Progenitor cell of endocrine pancreas (in vitro differentiated cells): ENCODE measurements at places on chromosomes 1 and 21. TPM values are rescaled to one million over a fixed set of nuclear protein-coding genes. Genes with fewer than 3 reads are reported as not detected.

DNA sequence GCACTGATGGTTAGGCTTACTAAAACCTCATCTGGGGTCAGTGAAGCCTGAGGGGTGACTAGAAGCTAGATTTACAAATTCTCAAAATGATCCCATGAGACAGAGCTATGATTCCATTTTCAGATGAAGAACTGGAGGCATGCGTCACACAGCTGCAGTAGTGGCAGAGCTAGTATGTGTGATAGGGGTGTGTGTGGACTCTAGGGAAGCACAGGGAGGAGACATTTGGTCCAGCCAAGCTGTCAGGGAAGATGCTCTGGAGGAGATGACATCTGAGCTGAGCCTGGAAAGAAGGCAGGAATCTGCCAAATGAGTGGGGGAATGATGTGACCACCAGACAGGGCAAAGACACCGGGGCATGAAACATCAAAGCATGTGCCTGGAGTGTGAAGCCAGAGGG lies 12.0 kb upstream of the KCND3 start:
- H3K27ac ChIP-seq: no peak overlapping the region
- no peak for DNase-seq
- peaks cover 2% of the 10 kb centered on the region for H3K4me1 ChIP-seq
- H3K27me3 ChIP-seq: peaks cover 42% of the 10 kb centered on the region
- H3K36me3 ChIP-seq: no peaks in the 10 kb centered on the region

DNA sequence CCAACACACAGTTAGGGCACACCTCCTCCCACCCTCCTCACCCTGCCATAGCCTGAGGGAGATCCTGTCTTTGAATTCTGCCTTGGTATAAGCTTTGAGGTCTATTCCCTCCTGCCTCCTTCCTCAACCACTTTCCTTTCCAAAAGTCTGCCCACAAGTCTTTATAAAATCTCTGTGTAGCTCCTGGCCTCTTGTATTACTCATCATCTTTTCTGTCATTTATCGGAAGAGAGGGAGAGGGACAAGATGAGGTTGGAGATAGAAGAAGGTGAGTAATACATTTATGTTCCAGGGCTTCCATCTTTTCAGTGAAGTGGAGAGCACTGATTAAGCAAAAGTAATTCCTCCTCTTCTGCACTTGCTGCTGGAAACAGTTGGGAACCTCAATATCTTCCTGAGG lies 30.5 kb upstream of the EFCAB14 start:
- H3K27me3 ChIP-seq: no peaks in the 10 kb centered on the region
- no peak overlapping the region for H3K4me3 ChIP-seq
- no peak overlapping the region for H3K27ac ChIP-seq
- no peak for DNase-seq
- H3K4me1 ChIP-seq: peaks cover 4% of the 10 kb centered on the region
- H3K36me3 ChIP-seq: no peaks in the 10 kb centered on the region

- peak overlapping the region; percentile 79 for H3K27ac ChIP-seq
- H3K4me1 ChIP-seq: peaks cover 21% of the 10 kb centered on the region
- H3K4me3 ChIP-seq: peak overlapping the region; percentile 33
- H3K36me3 ChIP-seq: peaks cover 7% of the 10 kb centered on the region
These were observed 3.0 kb downstream of the RXFP4 start for GRCh38 chr1:155944444-155944799.

DNA sequence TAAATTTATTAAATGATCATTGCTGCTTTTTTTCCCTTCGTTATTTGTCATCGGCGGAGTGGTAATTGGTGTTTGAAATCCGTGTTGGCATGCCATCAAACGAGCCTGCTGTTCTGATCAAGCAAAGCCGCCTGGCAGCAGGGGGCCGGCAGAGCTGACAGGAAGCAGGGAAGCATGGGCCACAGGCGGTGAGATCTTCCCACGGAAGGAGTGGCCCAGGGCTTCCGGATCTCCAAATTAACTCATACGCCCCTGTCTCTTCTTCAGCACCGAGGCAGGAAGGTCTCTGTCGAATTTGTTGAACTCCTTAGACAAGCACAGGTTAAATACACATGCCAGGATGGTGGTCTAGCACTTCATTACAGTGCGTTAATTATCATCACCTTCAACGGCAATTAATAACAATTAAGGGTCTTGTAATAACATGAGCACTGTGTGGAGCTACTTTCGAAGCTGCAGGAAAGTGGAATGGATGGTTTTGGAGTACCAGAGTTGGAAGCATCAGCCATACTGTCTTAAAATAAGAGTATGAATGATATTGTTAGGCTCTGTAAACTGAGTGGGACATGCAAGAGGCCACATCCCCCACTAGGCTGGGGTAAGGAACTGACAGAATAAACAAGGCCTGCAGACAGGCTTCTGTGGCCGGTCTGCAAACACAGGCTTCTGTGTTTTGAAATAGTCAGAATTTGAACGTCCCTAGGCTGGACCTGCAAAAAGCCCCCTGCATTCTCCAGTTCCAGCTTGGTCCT lies 199.4 kb upstream of the DAB1 start:
- peaks cover 3% of the 10 kb centered on the region for H3K27me3 ChIP-seq
- no peaks in the 10 kb centered on the region for H3K36me3 ChIP-seq
- peaks cover 21% of the 10 kb centered on the region for H3K4me1 ChIP-seq
- H3K4me3 ChIP-seq: no peak overlapping the region

DNA sequence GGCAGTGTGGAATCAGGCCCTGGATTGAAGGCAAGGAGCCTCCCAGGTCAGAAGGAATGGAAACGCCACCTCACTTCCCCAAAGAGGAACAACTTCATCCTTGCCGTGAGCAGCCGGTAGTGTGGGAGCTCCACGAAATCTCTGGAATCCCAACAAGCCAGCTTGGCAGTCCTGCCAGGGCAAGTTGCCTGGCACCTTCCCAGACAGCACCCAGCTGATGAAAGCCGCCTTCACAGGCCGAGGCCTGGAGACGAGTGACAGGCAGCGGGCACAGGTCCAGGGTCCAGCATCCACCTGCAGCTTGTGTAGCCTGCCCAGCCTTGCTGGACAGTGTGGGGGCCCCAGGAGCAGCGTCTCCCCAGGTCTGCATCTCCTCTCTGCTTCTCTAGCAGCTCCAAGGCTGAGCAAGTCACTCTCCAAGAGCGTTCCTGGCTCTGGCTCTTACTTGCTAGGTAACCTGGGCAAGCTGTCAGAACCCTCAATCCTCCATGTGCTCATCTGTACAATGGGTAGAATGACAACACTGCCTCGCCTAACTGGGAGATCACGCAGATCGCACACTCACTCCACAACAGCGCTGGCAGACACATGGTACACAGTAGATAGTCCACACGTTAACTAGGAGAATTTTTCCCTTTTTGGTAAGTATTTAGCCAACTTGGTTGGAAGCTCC lies 43.0 kb downstream of the ACOT7 start:
- no peaks in the 10 kb centered on the region for H3K27me3 ChIP-seq
- no peak for DNase-seq
- no peak overlapping the region for H3K4me3 ChIP-seq
- no peaks in the 10 kb centered on the region for H3K36me3 ChIP-seq

GRCh38 chr1:197738927-197739326 lies 36.4 kb downstream of the DENND1B start:
- H3K4me3 ChIP-seq: no peak overlapping the region
- no peak overlapping the region for H3K27ac ChIP-seq
- no peak for DNase-seq
- peaks cover 12% of the 10 kb centered on the region for H3K4me1 ChIP-seq

DNA sequence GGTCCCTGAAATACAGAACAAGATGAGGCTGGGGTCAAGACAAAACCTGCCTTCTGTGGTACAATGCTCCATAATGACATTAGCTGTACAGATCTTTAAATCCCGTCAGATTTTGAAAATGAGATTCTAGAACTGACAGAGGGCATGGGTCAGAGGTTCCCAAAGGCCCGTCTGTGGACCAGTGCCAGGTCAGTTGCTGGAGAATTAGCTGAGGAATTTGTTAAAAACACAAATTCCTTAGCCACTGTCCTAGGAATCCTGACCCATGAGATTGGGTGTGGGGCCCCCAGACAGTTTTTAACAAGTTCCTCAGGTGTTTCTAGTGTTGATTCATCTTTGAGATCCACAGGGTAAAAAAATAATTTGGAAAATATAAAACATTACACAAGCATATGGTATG lies 97.0 kb downstream of the SIPA1L2 start:
- no peak overlapping the region for H3K4me3 ChIP-seq
- peaks cover 2% of the 10 kb centered on the region for H3K4me1 ChIP-seq
- no peak overlapping the region for H3K27ac ChIP-seq
- H3K27me3 ChIP-seq: no peaks in the 10 kb centered on the region

DNA sequence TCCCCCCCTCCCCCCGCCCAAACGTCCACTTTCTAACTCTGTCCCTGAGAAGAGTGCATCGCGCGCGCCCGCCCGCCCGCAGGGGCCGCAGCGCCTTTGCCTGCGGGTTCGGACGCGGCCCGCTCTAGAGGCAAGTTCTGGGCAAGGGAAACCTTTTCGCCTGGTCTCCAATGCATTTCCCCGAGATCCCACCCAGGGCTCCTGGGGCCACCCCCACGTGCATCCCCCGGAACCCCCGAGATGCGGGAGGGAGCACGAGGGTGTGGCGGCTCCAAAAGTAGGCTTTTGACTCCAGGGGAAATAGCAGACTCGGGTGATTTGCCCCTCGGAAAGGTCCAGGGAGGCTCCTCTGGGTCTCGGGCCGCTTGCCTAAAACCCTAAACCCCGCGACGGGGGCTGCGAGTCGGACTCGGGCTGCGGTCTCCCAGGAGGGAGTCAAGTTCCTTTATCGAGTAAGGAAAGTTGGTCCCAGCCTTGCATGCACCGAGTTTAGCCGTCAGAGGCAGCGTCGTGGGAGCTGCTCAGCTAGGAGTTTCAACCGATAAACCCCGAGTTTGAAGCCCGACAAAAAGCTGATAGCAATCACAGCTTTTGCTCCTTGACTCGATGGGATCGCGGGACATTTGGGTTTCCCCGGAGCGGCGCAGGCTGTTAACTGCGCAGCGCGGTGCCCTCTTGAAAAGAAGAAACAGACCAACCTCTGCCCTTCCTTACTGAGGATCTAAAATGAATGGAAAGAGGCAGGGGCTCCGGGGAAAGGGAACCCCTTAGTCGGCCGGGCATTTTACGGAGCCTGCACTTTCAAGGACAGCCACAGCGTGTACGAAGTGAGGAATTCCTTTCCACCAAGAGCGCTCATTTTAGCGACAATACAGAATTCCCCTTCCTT lies 158.1 kb downstream of the RUNX1 start:
- H3K27ac ChIP-seq: peak overlapping the region; percentile 29
- H3K4me3 ChIP-seq: peak overlapping the region; percentile 41
- peaks cover 17% of the 10 kb centered on the region for H3K4me1 ChIP-seq
- no peaks in the 10 kb centered on the region for H3K36me3 ChIP-seq
- no peak for DNase-seq

- peaks cover 20% of the 10 kb centered on the region for H3K4me1 ChIP-seq
- H3K27me3 ChIP-seq: no peaks in the 10 kb centered on the region
- DNase-seq: no peak
- H3K27ac ChIP-seq: peak overlapping the region; percentile 99
These were observed 511 bp downstream of the DNTTIP2 start for GRCh38 chr1:93878501-93878888.

DNA sequence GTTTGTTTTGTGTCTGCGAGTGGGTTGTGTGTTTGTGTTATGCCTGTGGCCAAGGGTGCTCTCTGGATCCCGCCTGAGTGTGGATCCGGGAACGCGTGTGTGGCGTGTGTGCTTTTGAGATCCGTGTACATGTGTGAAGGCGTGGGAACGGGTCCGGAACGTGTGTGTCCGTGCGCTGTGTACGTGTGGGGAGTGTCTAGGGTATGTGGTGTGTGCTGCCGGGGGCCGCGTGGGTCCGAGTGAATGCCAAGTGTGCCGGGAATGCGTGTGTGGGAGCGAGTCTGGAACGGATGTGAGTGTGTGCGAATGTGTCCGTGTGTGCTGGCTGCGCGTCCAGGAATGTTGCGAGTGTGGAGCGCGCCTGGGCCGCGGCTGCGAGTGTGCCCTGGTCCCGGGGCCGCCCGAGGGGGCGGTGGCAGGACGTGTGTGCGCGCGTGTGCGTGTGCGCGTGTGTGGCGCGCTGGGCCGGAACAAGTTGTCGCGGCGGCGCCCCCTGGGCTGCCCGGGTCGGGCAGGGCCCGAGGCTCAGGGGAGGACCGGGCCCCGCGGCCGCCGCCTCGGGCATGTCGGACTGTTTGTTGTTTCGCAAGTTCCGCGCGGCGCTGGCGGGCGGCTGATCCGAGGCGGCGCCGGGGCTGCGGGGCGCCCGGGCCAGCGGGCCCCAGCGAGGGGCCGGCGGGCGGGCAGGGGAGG lies 953 bp downstream of the PTPRU start:
- DNase-seq: peak; percentile 42
- no peaks in the 10 kb centered on the region for H3K36me3 ChIP-seq
- H3K27me3 ChIP-seq: peaks cover 19% of the 10 kb centered on the region
- peaks cover 22% of the 10 kb centered on the region for H3K4me1 ChIP-seq

GRCh38 chr1:150121236-150121862 lies 28.4 kb upstream of the PLEKHO1 start:
- peaks cover 9% of the 10 kb centered on the region for H3K36me3 ChIP-seq
- H3K27ac ChIP-seq: no peak overlapping the region
- no peaks in the 10 kb centered on the region for H3K4me1 ChIP-seq
- H3K27me3 ChIP-seq: no peaks in the 10 kb centered on the region

- H3K36me3 ChIP-seq: no peaks in the 10 kb centered on the region
- H3K27me3 ChIP-seq: no peaks in the 10 kb centered on the region
- no peaks in the 10 kb centered on the region for H3K4me1 ChIP-seq
- no peak overlapping the region for H3K27ac ChIP-seq
- no peak overlapping the region for H3K4me3 ChIP-seq
These were observed 1044.0 kb upstream of the ADGRL4 start for GRCh38 chr1:80050523-80050922.

GRCh38 chr1:12424087-12424529 lies 193.9 kb downstream of the DHRS3 start:
- H3K36me3 ChIP-seq: peaks cover 10% of the 10 kb centered on the region
- no peaks in the 10 kb centered on the region for H3K27me3 ChIP-seq
- H3K27ac ChIP-seq: no peak overlapping the region
- H3K4me3 ChIP-seq: no peak overlapping the region

DNA sequence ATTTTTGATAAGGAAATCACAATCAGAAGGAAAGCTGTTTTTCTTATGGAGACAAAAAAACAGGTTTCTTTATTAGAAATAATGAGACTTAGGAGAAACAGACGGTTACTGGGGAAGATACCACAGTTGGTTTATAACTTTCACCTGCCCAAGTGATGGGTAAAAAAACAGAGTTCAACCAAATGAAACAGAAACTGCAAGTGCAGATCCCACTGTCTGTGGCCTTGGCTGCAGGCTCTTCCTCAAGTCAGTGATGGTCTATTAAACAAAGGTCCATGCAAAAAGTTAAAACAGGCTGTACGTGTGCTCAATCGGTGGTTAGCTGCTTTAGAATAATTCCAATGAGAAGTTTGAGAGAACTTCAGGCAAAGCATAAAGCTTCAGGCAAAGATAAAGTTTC lies 112.1 kb upstream of the NEGR1 start:
- H3K36me3 ChIP-seq: no peaks in the 10 kb centered on the region
- H3K27ac ChIP-seq: no peak overlapping the region
- H3K4me1 ChIP-seq: peaks cover 3% of the 10 kb centered on the region
- no peaks in the 10 kb centered on the region for H3K27me3 ChIP-seq

Gene FCRLA
- not detected in 2 replicates for total RNA-seq

Gene LRRC39
- total RNA-seq: 1.1 and 1.8 TPM in 2 replicates

Gene USP16
- 32.5 and 33.9 TPM in 2 replicates for total RNA-seq

Gene CLCA2
- not detected in 2 replicates for total RNA-seq

Gene NTMT2
- not detected in 2 replicates for total RNA-seq

Gene MSH4
- 0.55 and 0.57 TPM in 2 replicates for total RNA-seq
